Fibroblast of villous mesenchyme (primary cell): ENCODE measurements at places on chromosomes 2 and 18. TPM values are rescaled to one million over a fixed set of nuclear protein-coding genes. Genes with fewer than 3 reads are reported as not detected.

DNAJC5G gene
- total RNA-seq = not detected in 2 replicates

FASTKD1 gene
- total RNA-seq = 13.5 and 25.9 TPM in 2 replicates

NEDD4L gene
- total RNA-seq = 11.0 and 31.5 TPM in 2 replicates

IL1RL1 gene
- total RNA-seq = 0.32 and 1.3 TPM in 2 replicates

SCTR gene
- not detected in 2 replicates for total RNA-seq

PAX8 gene
- total RNA-seq = 1.3 and 1.9 TPM in 2 replicates

CDKL4 gene
- 1.9 and 4.3 TPM in 2 replicates for total RNA-seq

GRCh38 chr18:52190195-52190594 lies 149.8 kb upstream of the DCC start:
- DNase-seq = no peak

DNA sequence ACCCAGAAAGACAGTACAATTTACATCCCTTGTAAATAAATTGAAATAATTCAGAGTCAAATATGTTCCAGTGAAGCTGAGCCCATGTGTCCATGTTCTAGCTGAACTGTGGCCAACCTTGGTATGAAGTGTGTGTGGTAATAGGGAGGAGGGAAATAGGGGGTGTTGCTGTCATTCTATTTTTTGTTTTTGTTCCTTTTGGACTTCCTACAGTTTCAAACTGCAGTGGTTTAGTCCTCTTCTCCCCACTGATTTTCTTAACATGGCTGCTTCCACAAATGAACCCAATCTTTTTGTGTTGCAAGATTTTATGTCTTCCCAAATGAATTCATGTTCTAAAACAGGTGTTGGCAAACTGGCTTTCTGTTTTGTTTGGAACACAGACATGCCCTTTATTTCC lies 156.9 kb downstream of the CCBE1 start:
- no peak for DNase-seq

DNA sequence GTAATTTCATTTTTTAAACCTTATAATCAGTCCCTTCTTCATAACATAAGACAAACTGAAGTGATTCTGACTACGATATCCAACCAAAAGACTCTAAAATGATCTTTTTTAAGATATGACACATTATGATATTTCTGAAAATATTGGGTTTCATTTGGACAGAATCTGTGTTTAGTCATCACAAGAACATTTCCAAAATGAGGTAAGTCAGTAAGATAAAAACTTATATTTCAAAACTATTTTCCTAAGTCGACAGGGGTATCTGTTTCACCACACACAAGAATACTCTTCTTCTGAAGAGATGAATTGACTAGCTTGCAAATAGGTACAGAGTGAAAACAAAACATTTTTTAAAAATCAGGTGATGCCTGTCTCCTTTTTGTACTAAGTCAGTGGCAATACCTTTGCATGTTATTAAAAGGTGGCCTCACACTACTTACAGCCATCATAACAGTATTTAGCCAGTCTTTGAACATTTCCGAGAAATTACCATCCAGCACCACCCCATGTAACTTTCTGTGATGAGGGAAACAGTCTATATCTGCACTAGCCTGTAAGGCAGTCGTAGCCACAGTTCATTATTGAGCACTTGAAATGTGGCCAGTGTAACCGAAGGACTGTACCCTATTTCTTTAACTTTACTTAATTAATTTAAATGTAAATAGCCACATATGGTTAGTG lies 13.5 kb downstream of the STK39 start:
- DNase-seq = no peak

DNA sequence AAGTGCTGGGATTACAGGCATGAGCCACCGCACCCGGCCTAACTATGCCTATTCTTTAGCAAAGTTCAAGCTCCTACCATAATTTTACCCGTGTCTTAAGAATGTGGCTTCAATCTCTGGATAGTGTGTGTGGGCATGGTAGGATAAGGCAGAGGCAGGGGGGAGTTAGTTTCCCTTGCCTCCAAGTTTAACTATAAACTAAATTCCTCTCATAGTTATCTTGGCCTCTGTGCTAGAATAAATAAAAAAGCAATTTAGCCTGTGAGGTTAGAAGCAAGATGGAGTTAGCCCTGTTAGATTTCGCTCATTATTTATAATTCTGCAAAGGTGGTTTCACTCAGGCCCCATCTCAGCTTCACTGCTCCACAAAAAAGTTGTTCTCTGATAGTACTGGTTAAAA lies 7.0 kb upstream of the FAM98A start:
- no peak for DNase-seq

DNA sequence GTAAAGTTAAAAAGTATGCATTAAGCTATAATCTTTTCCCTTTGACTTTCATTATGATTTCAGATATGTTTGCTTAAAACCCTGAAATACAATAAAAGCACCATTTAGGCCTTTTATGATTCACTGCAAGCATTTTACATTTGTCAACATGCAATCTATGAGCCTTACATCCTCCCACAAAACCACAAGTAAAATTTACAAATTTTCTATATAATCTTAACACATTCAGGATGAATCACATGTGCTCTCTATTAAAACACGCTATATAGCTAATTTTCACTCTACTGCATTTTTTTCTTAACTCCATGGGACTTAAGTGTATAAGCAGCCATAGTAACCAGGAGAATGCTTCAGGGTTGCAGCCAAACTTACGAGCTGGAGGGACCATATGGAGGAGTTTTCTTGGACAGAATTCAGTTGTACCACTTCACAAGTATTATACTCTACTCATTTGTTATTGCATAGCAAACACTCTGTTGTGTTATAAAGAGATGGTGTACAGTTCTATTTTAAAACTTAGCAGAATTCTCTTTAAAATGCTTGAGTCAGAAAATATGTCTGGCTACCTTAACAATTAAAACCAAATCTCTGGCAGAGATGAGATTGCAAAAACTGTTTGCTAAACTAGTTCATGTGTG lies 293.2 kb downstream of the ALK start:
- peak; percentile 7 for DNase-seq

GRCh38 chr18:46239998-46240397 lies 135.8 kb downstream of the HAUS1 start:
- no peak for DNase-seq

GRCh38 chr18:63457977-63458376 lies 18.8 kb upstream of the SERPINB5 start:
- no peak for DNase-seq

DNA sequence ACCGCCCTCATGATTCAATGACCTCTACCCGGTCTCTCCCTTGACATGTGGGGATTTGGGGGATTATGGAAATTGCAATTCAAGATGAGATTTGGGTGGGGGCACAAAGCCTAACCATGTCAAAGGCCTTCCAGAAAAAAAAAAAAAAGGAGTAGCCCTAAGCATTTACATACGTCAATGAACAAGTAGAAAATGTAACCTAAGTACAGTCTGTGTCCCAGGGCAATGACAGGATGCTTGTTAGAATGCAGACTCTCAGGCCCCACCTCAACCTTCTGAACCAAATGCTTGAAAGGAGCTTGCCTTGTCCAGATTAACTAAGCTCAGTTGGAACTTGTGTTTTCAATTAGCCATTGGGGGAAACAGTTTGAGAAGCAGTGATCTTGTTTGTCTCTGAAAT lies 802.1 kb downstream of the CPS1 start:
- DNase-seq = no peak

DNA sequence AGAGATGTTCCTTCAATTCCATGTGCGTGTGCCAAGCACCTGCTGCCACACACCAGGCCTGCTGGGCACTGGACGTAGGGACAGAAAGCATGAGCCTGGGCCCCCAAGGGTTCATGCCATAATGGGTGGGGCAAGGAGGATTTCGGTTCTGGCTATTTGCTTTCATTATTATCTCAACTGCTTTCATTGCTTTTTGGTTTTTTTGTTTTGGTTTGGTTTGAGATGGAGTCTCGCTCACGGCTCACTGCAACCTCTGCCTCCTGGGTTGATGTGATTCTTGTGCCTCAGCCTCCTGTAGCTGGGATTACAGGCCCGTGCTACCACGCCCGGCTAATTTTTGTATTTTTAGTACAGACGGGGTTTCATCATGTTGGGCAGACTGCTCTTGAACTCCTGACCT lies 57.2 kb downstream of the SF3B1 start:
- DNase-seq = no peak

- DNase-seq = no peak
These were observed 195.8 kb downstream of the MTX2 start for GRCh38 chr2:176464886-176465564.

GRCh38 chr18:2958819-2959298 lies 54.1 kb downstream of the LPIN2 start:
- DNase-seq = peak; percentile 92

DNA sequence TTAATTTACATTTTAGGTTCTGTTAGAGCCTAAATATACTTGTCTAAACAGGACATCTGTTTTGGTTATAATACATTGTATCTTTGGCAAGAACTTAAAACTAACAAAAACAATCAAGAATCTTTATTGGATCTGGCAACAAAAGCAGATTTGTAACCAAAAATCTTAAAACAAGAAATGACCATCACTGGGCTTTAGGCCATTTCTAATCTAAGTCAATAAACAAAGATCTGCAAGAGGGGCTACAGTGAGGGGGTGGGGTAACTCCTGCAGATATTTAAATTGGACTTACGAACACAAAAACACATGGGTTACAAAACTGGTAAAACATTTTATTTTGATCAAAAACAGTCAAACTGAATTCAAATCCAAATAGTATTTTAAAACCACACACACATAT lies 77.3 kb downstream of the SRBD1 start:
- peak; percentile 65 for DNase-seq

DNA sequence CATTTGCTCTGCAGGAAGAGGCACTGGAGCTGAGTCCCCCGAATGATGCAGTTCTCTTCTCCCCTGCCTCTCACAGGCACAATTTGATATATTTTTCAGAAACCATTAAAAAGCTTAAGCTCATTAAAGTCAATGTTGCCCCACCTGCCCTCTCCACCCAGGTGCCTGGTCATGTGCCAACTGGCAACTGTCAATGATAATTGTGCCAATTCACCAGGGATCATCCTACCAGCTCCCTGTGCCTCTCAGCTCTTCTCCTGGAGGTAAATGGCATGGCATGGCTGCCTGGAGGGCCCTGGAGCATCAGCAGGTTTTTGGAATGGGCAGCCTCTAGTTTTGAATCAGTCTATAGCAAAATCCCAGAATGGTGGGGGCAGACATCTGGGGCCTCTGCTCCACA lies 279.6 kb upstream of the ID2 start:
- DNase-seq = no peak

- peak; percentile 42 for DNase-seq
These were observed 339.7 kb upstream of the SLC14A2 start for GRCh38 chr18:45275367-45276113.

DNA sequence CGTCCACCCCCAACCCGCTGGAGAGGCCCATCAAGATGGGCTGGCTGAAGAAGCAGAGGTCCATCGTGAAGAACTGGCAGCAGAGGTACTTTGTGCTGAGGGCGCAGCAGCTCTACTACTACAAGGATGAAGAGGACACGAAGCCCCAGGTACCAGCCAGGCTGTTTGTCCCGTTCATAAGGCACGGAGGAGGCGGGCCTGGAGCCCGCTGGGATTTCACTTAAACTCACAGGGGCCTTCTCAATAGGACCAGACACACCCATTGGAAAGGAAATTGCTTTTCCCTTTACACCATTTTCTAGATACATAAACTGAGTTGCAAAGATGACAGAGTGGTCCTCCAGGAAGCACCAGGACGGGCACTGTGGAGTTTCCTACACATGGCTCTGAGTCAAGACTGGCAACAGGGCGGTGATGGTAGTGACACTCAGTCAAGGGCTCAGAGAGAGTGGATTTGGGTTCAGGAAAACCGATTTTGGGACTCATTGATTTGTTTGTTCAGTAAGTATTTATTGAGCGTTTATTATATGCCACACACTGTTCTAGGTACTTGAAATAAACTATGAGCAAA lies 40.7 kb downstream of the ARHGAP25 start:
- no peak for DNase-seq

GRCh38 chr2:173119944-173120343 lies 44.3 kb downstream of the MAP3K20 start:
- no peak for DNase-seq

- DNase-seq = no peak
These were observed 228.4 kb upstream of the AGAP1 start for GRCh38 chr2:235265348-235265965.
